ENCODE measurements at places on chromosomes 1 and 21.

GRCh38 chr1:64337926-64338325, 132.0 kb upstream of the CACHD1 start:
- DNase-seq, result no peak

DNA sequence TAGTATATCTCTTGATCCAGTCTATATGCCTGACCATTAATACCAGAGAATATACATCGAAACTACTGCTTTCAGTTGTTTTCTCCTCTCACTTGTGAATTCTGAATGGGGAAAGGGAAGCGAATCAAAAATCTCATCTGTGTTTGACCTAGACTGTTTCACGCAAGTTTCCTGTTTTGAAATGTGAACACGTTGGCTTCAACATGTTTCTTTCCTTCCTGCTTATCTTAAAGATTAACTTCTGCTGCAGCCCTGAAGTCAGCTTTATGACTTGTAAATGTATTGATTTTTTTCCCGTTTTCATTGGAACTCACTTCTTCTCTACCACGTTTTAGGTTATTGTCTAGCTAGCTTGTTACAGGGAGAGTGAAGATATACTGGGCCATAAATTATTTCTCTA, 49.9 kb downstream of the SNX27 start:
- no peak for DNase-seq

DNA sequence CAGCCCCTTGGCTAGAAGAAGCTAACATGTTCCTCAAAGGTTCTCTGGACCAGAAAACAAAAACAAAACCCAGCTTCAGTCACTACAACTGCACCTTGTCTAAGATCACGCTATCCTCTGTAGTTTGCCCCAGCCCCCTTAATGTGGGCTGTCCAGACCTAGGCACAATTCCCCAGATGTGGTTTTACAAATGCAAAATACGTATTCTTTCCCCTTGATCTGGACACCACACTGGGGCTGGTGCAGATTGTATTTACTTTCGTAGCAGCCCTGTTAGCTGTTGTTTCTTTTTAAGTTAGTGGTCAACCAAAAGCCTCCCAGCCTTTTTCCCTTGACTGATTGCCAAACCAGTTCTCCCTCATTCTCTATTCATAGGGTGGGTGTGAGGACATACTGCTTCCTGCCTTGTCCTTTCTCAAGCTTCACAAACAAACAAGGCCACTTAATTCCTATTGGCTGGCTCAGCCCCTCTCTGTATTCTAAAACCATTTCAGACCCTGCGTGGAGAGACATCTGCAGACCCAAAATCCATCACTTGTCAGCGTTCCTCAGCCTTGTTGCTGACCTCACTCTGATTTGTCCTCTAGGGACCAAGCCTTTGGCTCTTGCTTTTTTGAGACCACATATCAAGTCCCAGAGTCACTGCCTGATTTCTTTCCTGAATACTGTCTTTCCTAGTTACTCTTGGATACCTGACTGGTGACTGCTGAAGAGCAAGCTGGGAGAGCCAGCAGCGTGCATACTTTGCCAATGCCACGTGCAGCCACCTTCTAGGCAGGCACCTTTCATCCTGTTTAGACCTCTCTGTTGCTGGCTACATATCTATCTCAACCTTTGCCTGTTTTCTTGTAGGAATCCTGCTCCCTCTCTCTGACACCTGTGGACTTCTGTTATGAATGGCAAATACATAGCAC, 96.4 kb upstream of the RAB3GAP2 start:
- no peak for DNase-seq

DNA sequence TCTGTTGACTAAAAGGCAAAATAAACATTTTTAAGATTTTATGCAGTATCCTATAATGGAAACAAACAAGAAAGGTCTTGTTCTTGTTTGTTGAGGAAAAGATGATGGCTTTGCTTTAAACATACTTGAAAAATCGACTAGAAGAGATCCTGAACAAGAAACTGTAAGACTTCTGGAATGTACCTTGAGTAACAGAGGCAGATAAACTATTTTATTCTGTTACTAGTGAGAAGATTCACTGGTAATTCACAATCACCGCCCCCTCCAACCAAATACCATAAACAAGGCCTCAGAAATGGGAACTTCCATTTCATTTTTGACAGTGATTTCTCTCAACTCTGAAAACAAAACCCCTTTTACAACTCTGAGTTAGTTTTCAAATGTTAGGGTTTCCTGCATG, 18.1 kb downstream of the TSEN15 start:
- no peak for DNase-seq

DNA sequence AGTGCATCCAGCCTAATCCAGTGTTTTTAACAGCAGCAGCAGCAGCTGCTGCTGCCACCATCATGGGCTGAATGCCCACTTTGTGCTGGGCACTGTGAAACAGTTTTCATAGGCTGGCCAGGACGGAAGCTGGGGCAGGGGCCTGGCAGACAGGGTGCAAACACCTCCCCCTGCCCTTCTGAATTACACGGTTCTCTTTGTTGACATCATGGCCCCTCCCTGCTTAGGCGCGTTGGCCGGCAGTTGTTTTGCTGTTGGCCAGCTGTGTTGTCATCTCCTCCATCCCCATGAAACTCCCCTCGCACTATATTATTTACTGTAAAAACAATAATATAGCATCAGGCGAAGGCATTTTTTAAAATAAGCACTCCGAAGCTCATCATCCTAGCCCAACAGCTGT, 33.1 kb downstream of the PTPRU start:
- no peak for DNase-seq

GRCh38 chr1:85121744-85122143, 73.4 kb upstream of the MCOLN3 start:
- DNase-seq, result no peak

GRCh38 chr1:83950106-83950661, 48.7 kb downstream of the TTLL7 start:
- DNase-seq, result no peak

GRCh38 chr1:182877842-182878241, 38.7 kb downstream of the DHX9 start:
- no peak for DNase-seq

Data from activated naive CD4-positive, alpha-beta T cell (primary cell).